ENCODE measurements at places on chromosomes 13 and 19.

DNA sequence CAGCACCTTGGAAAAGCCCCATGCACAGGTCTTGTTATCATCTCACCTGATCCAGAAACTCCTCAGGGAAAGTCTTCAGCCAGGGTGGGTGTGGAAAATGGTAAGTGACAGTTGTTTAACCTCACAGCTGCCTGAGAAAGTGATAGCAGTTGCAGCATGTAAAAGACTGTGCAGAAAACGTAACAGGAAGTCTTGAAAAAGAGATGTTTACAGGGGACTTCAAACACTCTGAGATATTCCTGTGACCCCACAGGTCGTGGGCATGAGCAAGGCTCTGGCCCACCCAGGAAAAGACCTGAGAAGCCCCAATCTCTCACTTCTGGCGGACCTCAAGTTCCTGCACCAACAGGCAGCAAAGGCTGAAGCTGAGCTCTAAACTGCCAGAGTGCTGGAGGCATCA, 826.9 kb downstream of the UQCRFS1 start:
- no peak for DNase-seq

DNA sequence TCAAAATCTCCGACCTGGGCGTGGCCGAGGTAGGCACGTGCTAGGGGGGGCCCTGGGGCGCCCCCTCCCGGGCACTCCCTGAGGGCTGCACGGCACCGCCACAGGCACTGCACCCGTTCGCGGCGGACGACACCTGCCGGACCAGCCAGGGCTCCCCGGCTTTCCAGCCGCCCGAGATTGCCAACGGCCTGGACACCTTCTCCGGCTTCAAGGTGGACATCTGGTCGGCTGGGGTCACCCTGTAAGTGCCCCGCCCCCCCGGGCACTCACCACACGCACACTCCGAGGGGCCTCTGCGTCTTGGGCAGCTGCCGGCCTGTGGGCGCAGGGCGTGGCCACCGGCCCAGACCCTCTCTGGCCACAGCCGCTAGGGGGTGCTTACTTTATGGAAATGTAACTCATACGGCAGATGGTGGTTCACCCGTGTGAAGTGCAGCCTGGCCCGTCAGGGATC, 14.9 kb downstream of the STK11 start:
- no peak for DNase-seq

DNA sequence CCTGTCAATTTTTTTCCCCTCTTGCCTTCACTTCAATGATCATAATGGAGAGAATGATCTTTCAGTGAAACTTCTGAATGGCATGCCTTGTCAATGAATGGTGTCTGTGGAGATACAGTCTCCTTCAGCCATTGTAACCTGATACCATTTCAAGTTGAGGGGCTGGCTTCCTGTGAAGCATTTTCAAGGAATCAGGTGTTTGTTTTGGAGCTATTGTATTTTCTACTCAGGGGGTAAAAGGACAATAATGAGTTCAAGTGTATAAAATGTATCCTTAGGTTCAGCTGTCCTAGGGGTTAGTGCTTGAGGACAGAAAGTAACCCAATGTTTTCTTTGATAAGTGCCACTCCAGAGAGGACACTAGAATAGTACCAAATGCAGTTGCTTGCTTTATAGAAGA, 23.8 kb upstream of the CBY2 start:
- DNase-seq, result no peak

DNA sequence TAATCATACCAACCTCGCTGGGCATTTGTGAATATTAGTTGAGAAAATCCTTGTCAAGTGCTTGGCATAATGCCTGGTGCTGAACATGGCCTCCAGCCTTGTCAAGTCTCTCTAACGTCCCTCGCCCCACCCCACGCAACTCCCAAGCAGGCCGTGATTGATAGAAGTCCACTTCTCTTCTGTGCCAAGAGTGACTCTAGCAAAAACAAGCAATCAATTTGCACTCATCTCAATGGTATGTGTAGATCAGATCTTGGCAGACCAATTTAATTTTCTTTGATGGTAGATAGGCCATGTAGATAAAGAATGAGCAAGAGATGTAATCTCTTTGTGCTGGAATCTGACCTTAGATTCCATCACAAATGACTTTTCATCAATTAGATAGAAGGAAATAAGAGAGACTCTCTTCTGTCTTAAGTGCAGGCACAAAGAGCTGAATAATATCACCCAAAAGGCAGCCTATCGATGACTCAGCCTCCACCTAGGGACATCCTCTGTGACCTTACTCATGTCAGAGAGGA, 31.0 kb upstream of the KATNAL1 start:
- no peak for DNase-seq

GRCh38 chr13:37715606-37716015, 117.0 kb upstream of the POSTN start:
- DNase-seq, result no peak

DNA sequence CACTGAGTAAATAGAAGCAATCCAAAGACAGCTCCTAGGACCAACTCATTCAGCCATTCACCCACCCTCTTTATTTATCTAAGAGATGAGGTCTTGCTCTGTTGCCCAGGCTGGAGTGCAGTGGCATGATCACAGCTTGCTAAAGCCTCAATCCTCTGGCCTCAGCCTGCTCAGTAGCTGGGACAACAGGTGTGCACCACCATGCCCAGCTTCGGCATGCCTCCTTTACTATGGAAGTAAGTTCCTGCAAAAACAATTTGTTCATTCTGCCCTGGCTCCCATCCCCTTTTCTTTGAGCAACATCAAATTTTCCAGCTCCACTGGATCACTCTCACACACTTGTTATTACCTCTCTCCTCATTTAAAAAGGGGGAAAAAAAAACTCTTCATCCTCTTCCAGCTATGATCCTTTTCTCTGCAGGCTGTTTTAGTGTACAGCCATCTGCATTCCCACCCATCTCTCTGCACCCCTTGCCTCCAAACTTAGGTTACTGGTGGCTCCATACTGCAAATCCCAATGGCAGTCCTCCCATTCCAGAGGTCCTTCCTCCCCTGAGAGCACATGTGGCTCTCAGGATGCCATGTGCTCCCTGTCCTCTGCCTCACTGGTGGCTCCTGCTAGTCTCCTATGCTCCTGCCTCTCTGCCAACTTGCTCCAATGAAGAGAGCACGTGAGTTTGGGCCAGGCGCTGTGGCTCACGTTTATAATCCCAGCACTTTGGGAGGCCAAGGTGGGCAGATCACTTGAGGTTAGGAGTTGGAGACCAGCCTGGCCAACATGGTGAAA, 2.2 kb downstream of the ELOF1 start:
- no peak for DNase-seq

DNA sequence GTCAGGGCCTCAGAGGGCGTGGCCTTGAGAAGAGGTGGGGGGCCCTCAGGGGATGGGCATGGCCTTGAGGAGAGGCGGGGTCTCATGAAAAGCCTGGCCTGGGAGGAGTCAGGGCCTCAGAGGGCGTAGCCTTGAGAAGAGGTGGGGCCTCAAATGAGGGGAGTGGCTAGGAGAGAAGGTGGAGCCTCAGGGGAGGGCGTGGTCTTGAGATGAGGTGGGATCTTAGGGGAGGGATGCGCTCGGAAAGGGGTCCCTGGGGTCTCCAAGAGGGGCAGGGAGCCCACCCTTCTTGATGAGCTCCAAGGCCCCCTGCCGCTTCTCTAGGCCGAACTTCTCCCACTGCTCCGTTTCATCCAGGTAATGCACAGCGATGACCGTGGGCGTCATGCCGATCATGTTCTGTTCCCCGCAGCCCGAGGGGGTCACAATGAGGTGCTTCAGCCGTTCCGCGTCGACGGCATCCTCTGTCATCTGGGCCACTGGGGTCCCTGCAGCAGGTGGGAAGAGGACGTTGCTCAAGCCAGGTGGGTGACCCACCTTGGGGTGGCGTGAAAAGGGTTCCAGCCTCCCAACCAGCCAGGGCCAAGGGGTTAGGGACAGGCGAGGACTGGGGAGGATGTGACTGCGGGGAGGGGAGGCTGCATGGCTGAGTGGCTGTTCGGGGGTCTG, 24.3 kb upstream of the TNFSF14 start:
- DNase-seq, result no peak

GRCh38 chr13:112346173-112346898, 29.8 kb upstream of the SPACA7 start:
- no peak for DNase-seq

DNA sequence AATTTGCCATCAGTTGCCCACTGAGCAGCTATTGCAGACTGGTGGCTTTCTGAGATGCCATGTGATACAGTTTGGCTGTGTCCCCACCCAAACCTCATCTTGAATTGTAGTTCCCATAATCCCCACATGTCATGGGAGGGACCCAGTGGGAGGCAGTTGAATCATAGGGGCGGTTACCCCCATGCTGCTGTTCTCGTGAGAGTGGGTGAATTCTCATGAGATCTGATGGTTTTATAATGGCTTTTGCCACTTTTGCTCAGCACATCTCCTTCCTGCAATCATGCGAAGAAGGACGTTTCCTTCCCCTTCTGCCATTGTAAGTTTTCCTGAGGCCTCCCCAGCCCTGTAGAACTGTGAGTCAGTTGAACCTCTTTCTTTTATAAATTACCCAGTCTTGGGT, 34.8 kb upstream of the ANKRD10 start:
- no peak for DNase-seq

- DNase-seq, result peak; percentile 42
Observed at GRCh38 chr13:44104197-44104490, 224.4 kb downstream of the LACC1 start.

GRCh38 chr19:51258165-51259160, 7.6 kb downstream of the SIGLECL1 start:
- DNase-seq, result no peak

GRCh38 chr19:10805065-10805757, 30.8 kb downstream of the TMED1 start:
- no peak for DNase-seq

GRCh38 chr19:3084943-3085342, 9.2 kb upstream of the GNA11 start:
- DNase-seq, result no peak

- DNase-seq, result peak; percentile 27
Observed at GRCh38 chr13:99432609-99433542, 68.4 kb upstream of the TM9SF2 start.

- DNase-seq, result no peak
Observed at GRCh38 chr19:47749326-47749725, 4.0 kb downstream of the NOP53 start.

- DNase-seq, result no peak
Observed at GRCh38 chr13:104733427-104733826, 1667.2 kb upstream of the SLC10A2 start.

- DNase-seq, result no peak
Observed at GRCh38 chr13:94292323-94292640, 187.2 kb downstream of the DCT start.

DNA sequence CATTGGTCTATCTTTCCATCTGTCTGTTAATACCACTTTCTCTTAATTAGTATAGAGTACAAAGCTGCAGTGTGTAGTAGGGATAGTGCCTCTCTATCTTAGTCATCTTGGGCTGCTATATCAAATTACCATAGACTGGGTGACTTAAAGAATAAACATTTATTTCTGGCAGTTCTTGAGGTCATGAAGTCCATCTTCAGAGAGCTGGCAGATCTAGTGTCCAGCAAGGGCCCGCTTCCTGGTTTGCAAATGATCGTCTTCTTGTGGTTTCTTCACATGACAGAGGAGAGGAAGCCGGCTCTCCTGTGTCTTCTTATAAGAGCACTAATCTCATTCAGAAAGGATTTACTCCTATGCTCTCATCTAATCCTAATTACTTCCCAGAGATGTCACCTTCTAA, 6.1 kb downstream of the ZNF700 start:
- DNase-seq, result no peak

DNA sequence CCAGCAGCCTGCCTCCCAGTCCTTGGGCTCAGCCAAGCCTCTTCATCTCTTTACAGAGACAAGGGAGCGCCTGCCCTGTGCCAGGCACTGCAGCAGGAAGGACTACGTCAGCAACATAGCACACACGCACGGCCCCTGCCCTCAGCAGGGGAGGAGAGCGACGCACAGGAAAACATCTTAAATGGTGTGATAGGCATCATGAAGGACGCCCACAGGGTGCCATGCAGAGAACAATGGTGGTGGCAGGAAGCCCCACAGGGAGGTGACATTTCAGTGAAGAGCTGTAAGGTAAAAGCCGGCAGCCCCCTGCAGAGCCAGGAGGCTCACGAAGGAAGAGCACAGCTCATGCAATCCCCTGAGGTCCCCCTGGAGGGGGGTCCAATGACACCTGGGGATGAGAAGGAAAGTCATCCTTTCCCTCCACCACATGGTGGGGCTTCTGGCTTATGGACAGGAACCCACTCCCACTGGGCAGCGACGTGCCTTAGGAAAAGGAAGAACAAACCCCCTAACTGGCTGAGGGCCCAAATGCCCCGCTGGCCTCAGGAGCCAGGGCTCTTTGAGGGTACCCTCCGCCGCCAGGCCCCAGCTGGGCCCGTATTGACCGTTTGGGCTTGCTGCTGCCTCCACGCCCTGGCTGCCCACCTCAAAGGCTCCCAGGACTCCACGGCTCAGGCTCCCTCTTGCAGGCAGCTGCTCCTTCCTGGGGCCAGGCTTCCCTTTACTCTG, 37.3 kb upstream of the C13orf42 start:
- DNase-seq, result no peak

- no peak for DNase-seq
Observed at GRCh38 chr13:114020750-114021463, 47.0 kb upstream of the C13orf46 start.

GRCh38 chr13:108787700-108788414, 158.4 kb downstream of the MYO16 start:
- DNase-seq, result no peak
